ENCODE measurements at places on chromosomes 7 and 10.

DNA sequence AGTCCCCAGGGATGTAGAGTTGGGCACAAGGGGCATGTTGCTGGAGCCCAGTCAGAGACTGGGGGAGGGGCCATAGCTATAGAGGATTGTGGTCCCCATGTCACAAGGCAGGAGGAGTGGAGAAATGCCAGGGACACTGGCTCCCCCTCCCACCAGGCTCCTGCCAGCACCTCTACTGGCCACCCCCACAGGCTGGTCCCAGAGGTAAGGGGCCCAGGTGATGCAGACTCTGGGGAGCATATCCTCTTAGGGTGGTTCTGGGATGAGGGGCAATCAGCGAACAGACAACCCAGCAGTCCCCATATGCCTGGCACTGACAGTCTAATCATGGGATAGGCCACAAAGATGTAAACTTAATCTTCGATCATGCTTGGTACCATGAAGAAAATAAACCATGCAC, 21.2 kb downstream of the C10orf71 start:
- no peak for DNase-seq

- no peak for DNase-seq
These were observed 85.2 kb downstream of the VTI1A start for GRCh38 chr10:112532189-112532588.

DNA sequence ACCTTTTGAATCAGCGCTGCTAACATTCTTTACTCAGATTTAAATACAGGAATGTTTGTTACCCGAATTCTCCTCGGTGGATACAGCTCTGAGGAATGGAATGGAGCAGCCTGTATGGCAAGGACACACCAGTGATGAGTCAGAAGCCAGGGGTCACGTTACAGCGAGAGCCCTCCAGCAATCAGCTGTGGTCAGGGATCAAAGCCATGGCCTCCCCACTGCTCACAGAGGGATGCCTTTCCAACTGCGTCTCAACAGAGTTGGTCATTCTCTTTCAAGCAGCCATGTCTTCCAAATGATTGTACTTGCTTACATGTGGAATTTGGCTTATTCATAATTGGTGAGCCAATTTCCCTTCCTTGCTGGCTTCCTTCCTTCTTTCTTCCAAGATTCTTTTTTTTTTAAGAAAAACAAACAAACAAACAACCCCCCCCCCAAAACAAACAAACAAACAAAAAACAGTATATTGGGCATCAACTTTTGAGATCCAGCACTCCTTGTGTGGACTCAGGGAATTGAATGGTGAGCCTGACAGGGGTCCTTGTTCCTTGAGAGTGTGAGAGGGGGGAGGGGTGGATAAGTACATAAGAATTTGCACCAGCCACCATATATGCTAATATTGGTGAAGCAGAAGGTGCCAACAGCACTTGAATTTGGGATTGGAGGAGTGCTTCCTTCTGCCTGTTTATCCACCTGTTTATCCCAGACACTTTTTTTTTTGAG, 100.2 kb downstream of the ATXN7L1 start:
- DNase-seq, result no peak

GRCh38 chr7:38375453-38375852, 102.0 kb upstream of the TARP start:
- DNase-seq, result no peak

GRCh38 chr10:53403688-53404087, 631.1 kb upstream of the MBL2 start:
- peak; percentile 29 for DNase-seq

DNA sequence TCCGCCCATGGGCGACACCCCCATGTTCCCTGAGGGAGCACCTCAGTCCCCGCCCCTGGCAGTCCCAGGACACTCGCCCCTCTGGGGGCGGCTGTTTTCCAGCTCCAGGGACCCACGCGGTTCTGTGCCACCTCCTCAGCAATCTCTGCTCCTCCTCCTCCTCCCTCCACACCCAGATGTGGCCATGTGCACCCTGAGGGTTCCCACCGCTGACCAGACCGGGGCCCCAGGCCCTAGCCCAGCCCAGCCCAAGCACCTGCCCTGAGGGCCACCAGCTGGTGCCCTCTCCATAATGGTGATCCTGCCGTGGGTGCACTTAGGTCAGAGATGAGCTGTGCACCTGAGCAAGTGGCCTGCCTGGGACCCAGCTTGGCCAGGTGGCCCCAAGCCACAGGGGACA, 25.1 kb downstream of the AP5Z1 start:
- DNase-seq, result no peak

DNA sequence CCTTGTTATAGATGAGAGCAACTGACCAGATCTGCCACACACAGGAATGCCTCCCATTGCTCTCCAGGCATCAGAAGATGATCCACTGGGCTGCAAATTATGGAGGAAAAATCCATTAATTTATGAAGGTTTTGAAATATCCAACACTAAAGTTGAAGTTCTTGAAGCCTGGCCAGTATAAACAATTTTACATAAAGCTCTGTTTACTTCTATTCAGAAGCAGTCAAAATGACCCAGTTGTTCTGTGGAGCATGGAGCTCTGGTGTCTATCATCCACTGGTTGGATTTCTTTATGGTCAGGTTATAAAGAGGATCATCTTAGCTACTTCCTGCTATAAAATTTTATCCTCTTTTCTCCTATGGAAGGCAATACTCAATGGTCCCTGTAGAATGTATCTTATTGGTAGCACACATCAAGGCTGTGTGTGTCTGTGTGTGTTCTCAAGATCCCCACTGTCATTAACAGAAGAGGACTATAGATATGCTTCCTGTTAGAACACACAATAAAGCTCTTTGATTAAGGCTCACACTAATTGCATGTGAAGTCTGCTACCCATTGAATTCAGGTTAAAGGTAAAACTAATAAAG, 747.4 kb downstream of the SUGCT start:
- DNase-seq, result no peak

DNA sequence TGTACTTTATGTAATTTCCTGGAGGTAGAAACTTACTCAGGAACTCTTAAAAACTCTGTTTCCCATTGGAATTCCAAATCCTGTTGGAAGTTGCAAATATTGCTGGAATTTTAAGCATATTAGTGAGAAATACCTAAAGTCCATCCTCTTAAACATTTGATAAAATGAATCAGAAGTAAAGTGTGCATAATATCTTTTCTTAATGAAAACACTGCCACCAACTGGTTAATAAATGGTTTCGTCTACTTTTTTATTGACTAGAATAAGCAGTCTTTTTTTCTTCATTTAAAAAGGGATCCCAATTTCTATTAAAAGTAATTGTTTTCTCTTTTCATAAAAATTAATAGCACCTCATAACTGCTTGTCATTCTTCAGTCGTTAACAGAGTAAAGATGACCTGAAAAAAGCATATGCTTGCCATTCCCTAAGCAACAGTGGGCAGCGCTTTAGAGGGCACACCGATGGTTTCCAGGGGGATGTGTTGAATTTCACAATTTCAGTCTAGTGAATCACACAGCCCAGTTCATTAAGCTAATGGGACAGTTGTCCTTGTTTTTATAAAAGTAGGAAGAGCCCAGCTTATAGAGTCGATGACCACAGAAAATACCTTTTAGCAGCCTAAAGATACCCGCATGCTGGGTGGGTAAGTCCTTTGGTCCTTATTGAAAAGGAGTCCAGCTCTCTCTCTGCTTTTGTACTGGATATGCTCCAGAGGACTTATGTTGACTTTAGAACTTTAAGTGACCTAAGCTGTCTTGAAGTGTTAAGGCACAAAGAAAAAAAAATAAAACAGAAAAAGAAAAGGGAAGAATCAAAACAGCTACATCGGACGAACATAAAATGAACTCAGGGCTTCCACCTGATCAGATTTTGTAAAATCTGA, 28.5 kb downstream of the NPS start:
- peak; percentile 4 for DNase-seq
